ENCODE measurements at places on chromosomes 2 and 18. TPM values are rescaled to one million over a fixed set of nuclear protein-coding genes. Genes with fewer than 3 reads are reported as not detected.
A peak's percentile ranks its signal among the peaks of the same experiment; 100 is the strongest.

PSMD1 gene
- 198 TPM for polyA plus RNA-seq

DNA sequence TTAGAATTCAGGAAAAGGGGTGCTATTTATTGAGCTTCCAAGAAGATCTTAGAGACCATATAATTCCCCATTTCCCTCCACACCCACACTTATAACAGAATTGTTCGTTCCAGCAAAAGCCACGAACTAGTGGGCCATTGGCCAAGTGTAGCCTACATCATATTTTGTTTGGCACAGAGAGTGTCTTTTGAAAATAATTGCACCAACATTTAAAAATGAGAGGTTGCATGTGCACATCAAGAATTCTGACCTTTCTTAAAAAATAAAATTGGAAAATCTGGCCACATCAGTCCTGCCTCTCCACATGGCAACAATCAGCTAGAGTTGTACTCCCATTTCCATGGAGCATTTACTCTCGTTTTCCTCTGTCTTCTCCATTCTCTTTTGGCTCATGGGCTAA is 655.5 kb upstream of the FANCL start:
- DNase-seq, result no peak

NOSTRIN gene
- not detected for polyA plus RNA-seq

EPG5 gene
- polyA plus RNA-seq, result 17.8 TPM

DNA sequence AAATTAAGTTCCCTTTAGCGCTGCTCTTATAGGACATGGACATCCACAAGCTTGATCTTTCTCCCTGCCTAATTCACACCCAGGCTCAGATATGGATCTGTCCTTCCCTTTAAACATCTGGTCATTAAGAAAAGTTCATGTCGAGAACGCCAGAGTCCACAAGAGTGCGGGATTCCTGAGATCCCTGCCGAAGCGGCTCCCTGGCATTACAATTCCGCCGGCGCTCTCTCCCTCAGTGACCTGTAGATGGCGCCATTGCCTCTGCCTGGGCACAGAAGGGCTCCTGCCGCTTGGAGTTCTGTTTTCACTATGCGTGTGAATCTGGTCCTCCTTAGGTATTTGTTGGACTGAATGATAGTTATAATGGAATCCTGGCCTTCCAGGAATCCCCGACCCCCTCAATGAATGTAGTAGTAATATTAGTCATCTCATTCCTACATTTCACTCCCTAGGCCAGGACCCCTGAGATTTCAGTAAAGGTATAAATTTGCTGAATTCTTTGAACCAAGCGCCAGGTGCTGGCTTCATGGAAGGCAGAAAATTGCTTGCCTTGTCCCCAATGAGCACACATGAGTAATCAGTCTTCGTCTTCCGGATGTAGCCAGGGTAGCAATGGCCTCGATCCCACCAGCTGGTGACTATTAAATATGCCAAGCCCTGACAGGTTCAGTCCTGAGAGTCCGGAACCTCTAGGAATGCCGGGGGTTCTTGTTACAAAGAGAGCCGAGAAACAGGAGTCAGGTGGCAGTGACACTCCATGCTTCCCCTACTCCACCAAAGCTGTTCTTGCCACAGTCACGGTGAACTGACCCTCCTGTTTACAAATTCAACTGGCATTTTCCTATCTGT is 26.4 kb upstream of the CD207 start:
- DNase-seq, result peak; percentile 9

- DNase-seq, result no peak
These were observed 72.4 kb upstream of the IL1R1 start for GRCh38 chr2:102070058-102070642.
